ENCODE measurements at places on chromosomes 7 and 10. TPM values are rescaled to one million over a fixed set of nuclear protein-coding genes. Genes with fewer than 3 reads are reported as not detected.
A peak's percentile ranks its signal among the peaks of the same experiment; 100 is the strongest.

DNA sequence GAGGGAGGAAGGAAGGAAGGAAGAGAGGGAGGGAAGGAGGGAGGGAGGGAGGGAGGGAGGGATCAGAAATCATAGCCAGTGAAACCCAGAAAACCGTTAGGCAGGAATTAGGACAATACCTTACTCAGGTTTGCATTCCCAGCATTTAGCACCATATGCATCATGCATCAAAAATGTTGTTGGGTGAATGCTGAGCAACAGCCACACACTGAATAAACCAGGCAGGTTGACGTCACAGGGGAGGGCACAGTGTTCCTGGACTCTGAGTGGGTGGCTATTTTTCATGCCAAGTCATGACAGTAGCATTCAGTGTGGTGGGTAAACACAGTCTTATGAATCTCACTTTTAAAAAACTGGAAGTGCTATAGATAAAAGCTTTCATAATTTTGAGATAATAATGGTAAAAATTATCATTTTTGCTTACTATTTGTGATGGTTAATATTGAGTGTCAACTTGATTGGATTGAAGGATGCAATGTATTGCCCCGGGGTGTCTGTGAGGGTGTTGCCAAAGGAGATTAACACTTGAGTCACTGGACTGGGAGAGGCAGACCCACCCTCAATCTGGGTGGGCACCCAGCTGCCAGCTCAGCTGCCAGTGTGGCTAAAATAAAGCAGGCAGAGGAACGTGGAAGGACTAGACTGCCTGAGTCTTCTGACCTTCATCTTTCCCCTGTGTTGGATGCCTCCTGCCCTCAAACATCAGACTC, 199.1 kb upstream of the PRKCQ start:
- no peak overlapping the region for H3K4me3 ChIP-seq
- DNase-seq: no peak

DNA sequence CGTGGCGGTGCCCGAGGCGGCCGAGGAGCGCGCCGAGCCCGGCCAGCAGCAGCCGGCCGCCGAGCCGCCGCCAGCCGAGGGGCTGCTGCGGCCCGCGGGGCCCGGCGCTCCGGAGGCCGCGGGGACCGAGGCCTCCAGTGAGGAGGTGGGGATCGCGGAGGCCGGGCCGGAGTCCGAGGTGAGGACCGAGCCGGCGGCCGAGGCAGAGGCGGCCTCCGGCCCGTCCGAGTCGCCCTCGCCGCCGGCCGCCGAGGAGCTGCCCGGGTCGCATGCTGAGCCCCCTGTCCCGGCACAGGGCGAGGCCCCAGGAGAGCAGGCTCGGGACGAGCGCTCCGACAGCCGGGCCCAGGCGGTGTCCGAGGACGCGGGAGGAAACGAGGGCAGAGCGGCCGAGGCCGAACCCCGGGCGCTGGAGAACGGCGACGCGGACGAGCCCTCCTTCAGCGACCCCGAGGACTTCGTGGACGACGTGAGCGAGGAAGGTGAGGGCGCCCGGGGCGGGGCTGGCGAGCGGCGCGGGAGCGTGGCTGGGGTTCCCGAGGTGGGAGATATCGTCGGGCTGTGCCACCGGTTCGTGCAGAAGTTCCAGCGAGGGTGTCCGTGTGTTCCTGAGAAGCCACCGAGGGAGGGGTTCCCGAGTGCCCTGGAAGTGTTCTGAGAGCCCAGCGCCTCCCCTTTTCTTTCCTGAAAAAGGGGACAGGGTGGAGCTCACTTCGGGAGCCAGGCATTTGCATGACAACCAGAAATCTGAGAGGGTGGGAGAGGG, 495 bp downstream of the EIF3B start:
- peak overlapping the region; percentile 99 for H3K4me3 ChIP-seq
- peaks cover 48% of the 10 kb centered on the region for H3K4me1 ChIP-seq
- peak overlapping the region; percentile 38 for H3K27ac ChIP-seq
- no peaks in the 10 kb centered on the region for H3K36me3 ChIP-seq
- H3K27me3 ChIP-seq: no peaks in the 10 kb centered on the region

Gene MYH16
- total RNA-seq: not detected

Gene NPSR1
- total RNA-seq: not detected
